ENCODE measurements at places on chromosomes 12 and 14.

- DNase-seq: no peak
These were observed 94.2 kb upstream of the FGD4 start for GRCh38 chr12:32305163-32305562.

DNA sequence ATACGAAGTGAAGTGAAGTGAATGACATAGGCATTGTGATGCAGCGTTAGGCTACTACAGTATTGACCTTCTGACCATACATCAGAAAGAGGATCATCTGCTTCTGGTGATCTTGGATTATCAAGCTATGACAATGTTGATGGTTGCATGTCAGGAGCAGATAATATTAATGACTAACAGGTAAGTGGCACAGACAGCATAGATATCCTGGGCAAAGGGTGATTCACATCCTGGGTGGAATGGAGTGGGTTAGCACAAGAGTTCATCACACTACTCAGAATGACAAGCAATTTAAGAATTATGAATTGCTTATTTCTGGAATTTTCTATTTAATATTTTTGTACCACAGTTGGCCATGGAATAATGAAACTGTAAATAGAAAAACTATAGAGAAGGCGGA lies 397.9 kb upstream of the ATP2B1 start:
- DNase-seq: no peak

- DNase-seq: no peak
These were observed 125.6 kb upstream of the RPH3A start for GRCh38 chr12:112665958-112666357.

GRCh38 chr14:104224506-104225277 lies 86.3 kb downstream of the KIF26A start:
- DNase-seq: peak; percentile 24

- no peak for DNase-seq
These were observed 2.3 kb upstream of the LUM start for GRCh38 chr12:91113621-91114020.

DNA sequence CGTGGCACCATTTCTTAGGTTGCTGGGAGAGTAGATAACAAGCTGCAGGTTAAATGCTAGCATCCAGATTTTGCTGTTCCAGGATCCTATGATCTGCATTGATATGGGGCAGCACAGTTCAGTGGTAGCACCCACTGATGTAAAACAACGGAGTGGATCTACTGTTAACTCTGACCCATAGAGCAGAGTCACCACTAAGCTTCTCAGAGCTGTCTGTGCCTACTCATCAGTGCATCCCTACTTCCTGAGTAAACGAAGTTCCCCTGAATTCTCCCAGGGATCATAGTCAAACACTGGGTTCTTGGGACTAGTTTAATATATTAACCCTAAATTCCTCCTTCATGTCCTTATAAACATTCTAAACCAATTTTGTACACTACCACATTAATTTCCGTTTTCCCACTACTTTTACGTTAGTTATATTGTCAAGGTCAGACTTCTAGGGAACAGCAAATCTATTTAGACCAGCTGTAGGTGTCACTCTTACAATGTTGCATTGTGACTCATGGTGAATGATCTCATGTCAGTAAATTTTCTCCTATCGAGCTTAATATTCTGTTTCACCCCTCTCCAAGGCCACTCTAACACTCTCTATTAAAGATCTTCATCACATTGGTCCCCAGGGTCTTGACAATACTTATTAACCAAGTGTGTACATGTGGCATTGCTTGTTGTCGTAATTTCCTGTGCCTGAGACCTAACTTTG lies 10.3 kb downstream of the RERGL start:
- DNase-seq: no peak

- DNase-seq: no peak
These were observed 84.5 kb downstream of the CCDC88C start for GRCh38 chr14:91332986-91333649.

DNA sequence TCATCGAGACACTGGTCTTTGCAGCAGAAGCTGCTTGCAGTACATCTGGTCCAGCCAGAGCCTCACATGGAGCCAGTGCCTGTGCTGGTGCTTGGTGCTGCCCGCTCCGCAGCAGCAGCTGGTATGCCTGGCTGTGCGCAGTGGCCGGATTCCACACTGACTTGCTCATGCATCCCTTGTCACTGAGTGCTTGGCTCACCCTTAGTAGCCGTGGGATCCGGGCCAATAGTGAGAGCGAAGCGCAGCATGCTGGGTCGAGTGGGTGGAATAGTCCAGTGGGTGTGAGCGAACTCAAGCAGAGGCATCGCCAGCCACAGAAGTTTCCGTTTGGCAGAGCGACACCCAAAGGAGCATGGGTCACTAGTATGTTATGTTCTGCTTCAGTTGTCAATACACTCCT lies 10.1 kb upstream of the FBXO33 start:
- DNase-seq: no peak

- no peak for DNase-seq
These were observed 41.9 kb downstream of the PDE6H start for GRCh38 chr12:15014708-15015107.

DNA sequence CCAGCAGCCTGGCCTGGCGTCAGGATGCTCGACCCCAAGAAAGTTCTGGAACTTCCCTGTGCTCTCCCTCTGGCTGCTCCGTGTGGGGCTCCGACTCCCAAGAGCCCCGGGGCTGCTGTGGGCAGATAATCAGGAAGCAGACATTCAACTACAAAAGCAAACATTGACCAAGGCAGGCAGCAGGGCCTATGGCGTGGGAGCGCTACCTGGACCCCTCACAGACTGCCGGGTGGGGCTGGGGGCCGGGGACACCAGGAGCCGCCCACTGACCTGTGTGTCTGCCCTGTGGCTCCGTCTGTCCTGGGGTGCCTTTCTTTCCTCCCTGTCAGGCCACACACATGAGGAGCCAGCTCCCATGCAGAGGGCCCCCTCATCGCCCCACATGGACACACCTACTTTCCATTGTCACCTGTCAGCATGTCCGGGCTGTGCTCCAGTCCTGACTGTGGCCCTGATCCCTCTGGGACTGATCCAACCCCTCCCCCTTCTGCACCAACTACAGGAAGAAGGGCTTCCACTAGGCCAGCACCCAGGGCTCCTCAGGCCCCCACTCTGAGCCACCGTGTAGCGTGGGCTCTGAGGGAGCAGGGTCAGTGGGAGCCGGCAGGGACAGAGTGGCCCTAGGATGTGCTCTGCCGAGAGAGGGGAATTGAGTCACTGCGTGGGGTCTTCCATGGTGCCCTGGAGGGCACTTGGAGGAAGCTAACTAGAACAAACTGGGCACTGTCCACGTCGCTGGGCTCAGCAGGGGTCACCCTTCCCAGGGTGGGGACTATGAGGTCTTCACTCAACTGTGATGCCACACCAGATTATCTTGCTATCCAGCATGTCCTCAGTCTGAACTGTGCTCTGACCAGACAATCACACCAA lies 215.4 kb upstream of the C14orf180 start:
- DNase-seq: no peak

DNA sequence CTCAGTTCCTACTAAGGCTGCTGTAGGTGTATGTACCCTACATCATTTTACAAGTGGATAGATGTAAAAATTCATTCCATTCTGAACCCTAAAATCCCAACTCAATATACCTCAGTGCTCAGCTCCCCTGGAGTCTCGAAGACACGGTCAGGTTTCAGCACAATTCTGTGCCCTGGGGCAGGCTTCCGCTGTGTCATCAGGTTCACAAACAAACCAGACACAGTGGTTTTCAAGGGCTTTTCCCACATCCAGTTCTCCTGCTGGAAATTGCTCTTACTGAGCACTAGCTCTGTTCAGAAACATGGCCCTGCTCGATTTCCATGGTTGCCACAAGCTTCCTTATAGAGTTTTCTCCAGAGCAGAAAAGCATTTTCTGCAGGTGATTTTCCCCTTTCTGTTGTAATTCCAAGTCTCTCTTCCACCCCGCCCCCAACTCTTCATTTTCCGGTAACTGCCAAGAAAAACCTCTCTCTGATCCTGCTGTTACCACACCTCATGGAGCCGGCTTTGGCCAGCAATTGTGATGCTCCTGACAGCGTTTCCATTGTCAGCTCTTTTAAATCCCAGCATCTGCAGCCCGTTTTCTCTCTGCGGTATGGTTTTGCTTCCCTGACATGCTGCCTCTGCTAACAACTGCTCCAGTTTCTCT lies 483.0 kb upstream of the CCDC196 start:
- DNase-seq: peak; percentile 59

DNA sequence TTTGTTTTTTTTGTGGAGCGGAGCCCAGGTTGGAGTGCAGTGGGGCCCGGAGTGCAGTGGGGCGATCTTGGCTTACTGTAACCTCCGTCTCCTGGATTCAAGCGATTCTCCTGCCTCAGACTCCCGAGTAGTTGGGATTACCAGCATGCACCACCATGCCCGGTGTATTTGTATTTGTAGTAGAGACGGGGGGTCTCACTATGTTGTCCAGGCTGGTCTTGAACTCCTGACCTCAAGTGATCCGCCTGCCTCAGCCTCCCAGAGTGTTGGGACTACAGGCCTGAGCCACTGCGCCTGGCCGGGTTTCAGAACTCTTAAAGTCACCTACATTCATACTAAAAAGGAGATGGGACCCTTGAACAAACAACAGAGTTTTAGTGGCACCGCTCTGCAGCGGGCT lies 52.7 kb downstream of the KRT80 start:
- no peak for DNase-seq

DNA sequence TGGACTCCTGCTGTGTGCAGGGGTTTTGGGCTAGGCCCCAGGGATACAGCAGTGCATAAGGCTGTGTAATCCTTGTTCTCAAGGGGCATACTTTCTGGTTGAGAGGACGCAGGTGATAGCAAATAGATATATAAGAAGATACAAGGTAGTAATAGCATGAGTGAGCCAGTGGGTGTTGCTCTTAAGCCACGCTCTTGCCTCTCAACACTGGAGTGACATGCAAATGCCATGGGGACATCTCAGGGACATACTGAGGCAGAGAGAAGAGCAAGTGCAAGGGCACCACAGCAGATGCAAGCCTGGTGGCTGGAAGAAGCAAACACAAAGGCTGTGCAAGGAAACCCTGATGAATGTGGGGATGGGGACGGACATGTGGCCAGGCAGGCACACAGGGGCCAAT lies 223.3 kb downstream of the CHST11 start:
- DNase-seq: no peak

DNA sequence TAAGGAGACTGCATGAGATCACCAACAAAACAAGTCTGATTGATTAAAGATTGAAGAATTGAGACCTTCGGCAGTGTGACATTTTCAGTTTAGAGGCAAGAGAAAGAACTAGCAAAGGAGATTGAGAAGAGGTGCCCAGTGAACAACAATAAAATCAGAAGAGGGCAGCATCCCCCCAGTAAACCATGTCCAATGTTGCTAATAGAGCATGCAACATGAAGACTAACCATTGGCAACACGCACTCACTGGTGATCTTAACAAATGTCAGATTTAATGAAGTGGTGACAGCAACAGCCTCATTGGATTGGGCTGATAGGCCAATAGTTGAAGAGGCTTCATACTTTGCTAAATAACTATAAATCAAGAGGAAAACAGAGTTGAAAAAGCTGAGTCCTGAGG lies 20.7 kb upstream of the TAS2R14 start:
- DNase-seq: no peak

- no peak for DNase-seq
These were observed 6.2 kb downstream of the LIMA1 start for GRCh38 chr12:50276912-50277671.

GRCh38 chr12:124451016-124451415 lies 116.4 kb downstream of the NCOR2 start:
- no peak for DNase-seq

GRCh38 chr12:52870361-52871290 lies 21.8 kb upstream of the KRT78 start:
- no peak for DNase-seq

DNA sequence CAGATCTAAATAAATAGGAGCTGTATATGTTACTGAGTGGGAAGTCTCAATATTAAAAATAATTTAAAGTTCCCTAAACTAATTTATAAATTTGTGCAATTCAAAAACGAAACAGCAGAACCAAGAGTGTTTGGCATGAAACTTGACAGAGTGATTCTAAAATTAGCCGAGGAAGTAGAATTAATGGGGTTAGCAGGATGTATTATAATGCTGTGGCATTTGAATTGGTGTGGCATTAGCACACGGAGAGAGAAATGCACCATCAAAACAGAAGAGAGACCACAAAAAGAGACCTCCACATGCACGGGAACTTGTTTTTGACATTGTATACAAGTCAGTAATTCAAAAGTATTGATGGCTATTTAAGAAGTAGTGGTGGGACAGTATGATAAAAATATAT lies 366.0 kb upstream of the RGS6 start:
- DNase-seq: no peak

- DNase-seq: no peak
These were observed 7.5 kb upstream of the ETFBKMT start for GRCh38 chr12:31651893-31652521.

- DNase-seq: no peak
These were observed 55.8 kb upstream of the ARHGAP5 start for GRCh38 chr14:32021341-32021740.

GRCh38 chr14:51609955-51610283 lies 41.8 kb upstream of the FRMD6 start:
- no peak for DNase-seq

- no peak for DNase-seq
These were observed 68.6 kb downstream of the EEA1 start for GRCh38 chr12:92860521-92860920.

DNA sequence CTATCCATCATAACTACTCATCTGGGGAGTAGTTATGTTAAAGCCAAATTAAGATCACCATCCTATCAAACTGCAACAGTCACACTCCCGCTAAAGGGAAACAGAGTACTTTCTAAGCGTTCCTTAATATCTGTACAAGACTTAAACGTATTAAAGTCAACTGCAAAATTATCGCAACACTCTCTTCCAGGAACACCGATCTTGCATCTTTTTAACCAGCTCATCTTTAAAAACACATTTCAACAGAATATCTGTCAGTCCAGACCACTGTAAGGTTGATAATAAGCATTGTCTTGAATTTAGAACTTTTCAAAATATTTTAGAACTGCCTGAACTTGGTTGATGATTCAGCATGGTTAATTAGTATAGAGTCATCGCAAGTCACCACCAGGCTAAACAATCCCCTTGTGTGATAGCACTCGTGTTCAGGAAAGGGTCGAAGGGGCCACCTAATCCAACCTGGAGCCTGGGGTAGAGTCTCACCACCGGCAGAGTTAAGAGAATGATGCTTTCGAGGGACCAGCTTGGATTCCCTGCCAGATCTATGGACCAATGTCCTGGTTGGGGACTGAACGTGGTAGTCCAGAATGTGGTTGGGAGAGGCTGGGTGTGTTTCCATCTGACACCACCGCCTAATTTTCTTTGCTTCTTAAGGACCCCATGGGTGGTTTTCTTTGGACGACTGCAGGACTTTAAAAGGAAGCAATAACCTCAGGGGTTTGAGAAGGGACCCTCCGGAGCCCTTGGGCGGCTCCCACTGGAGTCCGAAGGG lies 890 bp downstream of the SPTLC2 start:
- no peak for DNase-seq

- DNase-seq: peak; percentile 74
These were observed 917.7 kb downstream of the DIO2 start for GRCh38 chr14:79293482-79294177.

GRCh38 chr12:10101042-10101579 lies 2.3 kb upstream of the CLEC1A start:
- no peak for DNase-seq

DNA sequence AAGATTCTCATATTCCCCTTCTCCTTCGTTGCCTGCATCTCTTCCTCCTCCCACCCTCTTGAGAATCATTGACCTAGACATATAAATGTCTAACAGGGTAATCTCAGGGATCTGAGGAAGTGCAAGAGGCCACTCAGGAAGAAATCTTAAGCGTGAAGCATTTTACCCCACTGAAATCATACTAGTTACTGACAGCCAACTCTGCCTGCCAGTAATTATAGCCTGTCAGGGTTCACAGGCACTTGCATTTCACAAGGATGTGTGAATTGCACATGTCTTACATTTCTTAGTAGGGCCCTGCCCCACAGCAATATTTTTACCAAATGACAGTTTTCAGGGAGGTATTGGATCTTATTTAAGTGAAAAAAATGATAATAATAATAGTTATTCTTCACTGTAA lies 127.2 kb downstream of the SLC15A5 start:
- DNase-seq: peak; percentile 80
